ENCODE measurements at places on chromosomes 5 and 9.

- DNase-seq: no peak
These were observed 60.9 kb upstream of the ROR2 start for GRCh38 chr9:92010705-92011536.

- no peak for DNase-seq
These were observed 41.1 kb upstream of the PLEKHG4B start for GRCh38 chr5:50724-51499.

DNA sequence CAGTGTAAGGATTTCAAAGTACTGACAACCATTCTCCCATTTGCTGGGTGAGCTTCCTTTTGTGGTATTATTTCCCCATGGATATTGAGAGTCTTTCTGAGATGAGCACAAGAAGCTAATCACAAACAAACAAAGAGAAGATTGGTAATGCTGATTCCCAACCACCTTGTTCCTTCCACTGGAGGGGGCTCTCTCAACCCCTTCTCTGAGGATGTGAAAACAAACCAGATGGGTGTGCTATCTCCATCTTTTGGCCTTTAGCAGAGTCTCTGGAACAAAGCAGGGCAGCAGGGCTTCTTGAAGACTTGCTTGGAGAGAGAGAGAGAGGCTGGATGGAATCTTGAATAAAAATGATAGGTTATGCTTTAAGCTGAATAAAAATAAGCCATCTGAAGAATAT lies 576.7 kb upstream of the ZNF462 start:
- DNase-seq: peak; percentile 2

GRCh38 chr9:137294681-137295237 lies 7.3 kb downstream of the NRARP start:
- DNase-seq: no peak

DNA sequence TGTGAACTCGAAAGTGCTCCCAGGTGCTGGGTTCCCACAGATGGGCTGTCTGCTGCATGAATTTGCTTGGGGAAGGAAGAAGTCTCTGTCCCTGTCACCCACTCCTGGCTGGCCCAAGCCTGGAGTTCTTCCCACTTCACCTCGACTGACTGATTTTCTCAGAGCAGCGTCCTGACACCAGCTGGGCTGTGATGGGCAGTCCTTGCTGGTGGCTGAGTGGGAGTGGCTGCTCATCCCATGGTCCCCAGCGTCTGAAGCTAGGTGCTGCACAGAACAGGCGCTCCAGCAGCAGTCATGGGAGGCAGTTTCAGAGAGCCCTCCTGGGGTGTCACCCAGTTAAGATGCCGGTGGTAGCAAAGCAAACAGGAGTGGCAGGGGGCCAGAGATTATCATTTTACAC lies 10.1 kb upstream of the NEURL1B start:
- no peak for DNase-seq

Data from GM12891 (cell line).